ENCODE measurements at places on chromosomes 1 and 21.

GRCh38 chr1:46183079-46183847, 7.0 kb upstream of the P3R3URF start:
- DNase-seq: no peak

- DNase-seq: no peak
Measured at GRCh38 chr21:31283025-31283424, 61.0 kb downstream of the TIAM1 start.

GRCh38 chr1:247119600-247120407, 15.6 kb upstream of the ZNF669 start:
- DNase-seq: no peak

DNA sequence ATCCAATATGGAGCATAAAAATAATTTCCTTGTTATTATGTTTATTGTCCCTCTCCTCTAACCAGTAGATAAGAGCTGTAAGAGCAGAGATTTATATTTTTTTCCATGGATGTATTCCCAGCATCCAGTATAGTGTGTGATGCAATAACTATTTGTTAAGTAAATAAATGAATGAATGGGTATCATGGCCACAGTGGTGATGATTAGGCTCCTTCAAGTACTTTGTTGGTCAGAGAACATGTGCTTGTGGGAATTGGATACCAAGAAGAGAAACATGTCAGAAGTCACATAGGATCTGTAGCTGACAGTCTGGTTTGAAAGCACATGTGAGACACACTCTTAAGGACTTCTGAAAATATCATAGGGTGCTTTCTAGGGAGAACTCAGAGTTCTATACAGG, 588.5 kb downstream of the AGBL4 start:
- no peak for DNase-seq

GRCh38 chr1:36094621-36095061, 5.9 kb downstream of the ADPRS start:
- no peak for DNase-seq

All from stimulated activated CD8-positive, alpha-beta memory T cell treated with anti-CD3 and anti-CD28 coated beads, Interleukin-12 subunit alpha, Interleukin-12 subunit beta, amount 100 ng/mL, for 4 hours (primary cell).